CD4-positive, alpha-beta memory T cell (primary cell): ENCODE measurements at places on chromosomes 13 and 19. TPM values are rescaled to one million over a fixed set of nuclear protein-coding genes. Genes with fewer than 3 reads are reported as not detected.

ZNF587B gene
- total RNA-seq: 28.4 TPM

DCAF15 gene
- 96.7 TPM for total RNA-seq

MYO1F gene
- total RNA-seq: 329 TPM

NLRP9 gene
- not detected for total RNA-seq

DNA sequence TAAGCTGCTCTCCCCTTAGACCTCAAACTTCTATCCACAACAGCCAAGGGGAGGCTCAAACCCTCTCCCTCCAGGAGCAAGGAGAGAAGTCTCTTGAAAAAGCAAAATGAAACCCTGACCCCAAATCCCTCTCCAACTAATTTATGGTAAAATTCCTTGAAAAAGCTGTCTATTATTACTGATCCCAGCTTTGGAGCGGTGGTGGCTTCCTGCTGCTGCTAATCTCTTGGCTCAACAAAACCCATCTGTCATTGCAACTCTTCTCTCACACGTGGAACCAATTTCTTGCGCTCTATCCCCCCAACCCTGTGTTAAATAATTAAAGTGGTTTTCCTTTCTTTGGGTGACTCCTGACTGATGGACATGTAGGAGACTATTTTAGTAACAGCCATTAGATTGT is 64.1 kb upstream of the OXGR1 start:
- no peak overlapping the region for H3K4me3 ChIP-seq
- no peaks in the 10 kb centered on the region for H3K36me3 ChIP-seq
- H3K27ac ChIP-seq: no peak overlapping the region
- no peaks in the 10 kb centered on the region for H3K27me3 ChIP-seq
- no peak for DNase-seq

DNA sequence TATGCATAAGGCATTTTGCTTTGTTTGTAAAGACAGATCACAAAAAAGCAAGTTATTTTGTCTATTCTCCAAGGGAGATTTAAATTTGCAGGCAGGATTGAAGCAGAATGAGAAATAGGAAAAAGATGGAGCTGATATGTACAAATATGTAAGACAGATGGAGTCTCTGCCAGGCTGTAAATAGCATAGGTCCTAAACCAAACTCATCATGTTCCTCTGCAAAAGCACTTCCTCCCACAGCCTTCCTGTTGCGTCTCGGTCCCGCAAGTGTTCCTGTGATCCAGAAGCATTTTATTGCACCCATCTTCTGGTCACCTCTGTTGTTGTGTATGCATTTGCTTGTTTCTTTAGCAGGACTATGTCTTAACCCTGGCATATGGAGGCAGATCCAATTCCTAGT is 95.7 kb upstream of the CLDN10 start:
- H3K36me3 ChIP-seq: no peaks in the 10 kb centered on the region
- no peak overlapping the region for H3K27ac ChIP-seq
- H3K4me3 ChIP-seq: no peak overlapping the region
- no peaks in the 10 kb centered on the region for H3K27me3 ChIP-seq

DNA sequence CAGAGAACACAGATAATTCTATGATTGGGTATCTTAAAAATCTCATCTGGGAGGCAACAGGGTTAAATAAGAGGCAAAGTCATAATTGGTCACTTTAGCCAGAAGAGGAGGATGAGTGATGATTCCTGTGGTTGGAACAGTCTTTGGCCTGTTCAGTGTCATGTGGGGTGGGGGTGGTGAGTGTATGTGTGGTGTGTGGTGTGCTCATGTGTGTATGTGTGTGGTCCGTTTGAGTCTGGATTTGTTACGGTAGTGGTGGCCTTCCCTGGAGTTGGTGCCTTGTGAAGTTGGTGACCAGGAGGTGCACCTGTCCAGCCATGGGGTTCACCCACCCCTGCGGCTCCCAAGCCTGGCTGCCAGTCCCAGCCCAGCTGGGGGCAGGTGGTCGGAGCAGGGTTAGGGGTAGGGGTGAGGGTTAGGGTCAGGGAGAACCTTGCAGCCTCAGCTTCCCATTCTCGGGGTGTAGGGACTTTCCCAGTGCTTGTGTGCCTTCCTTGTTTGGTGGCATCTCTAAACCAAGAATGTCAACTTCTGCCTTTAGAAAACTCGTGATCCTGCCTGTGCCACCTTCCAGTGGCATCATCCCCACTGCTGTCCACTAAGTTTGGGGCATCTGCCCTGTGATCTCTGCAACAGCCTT is 97.5 kb downstream of the RAB20 start:
- DNase-seq: no peak
- H3K27ac ChIP-seq: no peak overlapping the region
- H3K4me3 ChIP-seq: no peak overlapping the region
- no peaks in the 10 kb centered on the region for H3K4me1 ChIP-seq
- H3K27me3 ChIP-seq: no peaks in the 10 kb centered on the region
- H3K36me3 ChIP-seq: no peaks in the 10 kb centered on the region

DNA sequence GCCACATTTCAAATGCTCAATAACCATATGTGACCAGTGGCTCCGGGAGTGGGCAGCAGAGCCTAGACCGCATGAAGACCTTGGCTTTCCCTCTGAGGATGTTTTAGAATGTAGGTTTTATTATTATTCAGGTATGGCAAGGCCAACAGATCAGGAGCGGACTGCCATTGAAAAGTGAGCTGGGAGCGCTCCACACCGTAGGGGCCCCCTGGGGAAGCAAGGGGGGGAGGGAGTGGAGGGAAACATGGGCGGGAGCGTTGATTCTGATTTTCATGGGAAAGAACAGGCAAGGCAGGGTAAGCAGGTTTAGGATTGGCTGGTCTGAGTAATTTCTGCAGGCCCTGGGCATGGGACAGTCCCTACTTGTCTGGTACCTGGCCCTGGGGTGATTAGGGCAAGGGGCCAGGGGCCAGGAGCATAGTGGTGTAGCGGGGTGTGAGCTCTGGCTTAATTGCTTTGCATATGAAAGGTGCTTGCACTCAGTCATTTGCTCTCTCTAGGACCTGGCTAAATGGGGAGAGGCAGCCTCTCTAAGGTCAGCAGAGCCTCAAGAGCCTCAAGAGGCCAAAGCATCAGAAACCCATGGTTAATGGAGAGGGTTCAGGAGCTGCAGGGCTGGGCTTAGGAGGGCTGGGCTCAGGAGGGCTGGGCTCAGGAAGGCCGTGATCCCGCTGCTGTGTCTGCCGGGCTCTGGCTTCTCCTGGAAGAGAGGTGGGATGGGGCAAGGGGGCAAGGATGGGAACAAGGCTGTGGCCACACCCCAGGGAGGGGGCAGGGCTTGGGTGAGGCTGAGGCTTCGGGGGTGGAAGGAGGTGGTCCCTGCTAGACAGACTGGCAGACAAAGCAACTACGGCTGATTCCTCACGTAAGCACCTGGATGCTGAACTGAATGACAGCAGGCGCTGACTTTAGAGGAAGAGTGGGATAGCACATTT is 82.0 kb upstream of the WASF3 start:
- H3K27me3 ChIP-seq: no peaks in the 10 kb centered on the region
- H3K4me1 ChIP-seq: peaks cover 5% of the 10 kb centered on the region
- no peak overlapping the region for H3K27ac ChIP-seq
- no peak for DNase-seq
- no peak overlapping the region for H3K4me3 ChIP-seq

DNA sequence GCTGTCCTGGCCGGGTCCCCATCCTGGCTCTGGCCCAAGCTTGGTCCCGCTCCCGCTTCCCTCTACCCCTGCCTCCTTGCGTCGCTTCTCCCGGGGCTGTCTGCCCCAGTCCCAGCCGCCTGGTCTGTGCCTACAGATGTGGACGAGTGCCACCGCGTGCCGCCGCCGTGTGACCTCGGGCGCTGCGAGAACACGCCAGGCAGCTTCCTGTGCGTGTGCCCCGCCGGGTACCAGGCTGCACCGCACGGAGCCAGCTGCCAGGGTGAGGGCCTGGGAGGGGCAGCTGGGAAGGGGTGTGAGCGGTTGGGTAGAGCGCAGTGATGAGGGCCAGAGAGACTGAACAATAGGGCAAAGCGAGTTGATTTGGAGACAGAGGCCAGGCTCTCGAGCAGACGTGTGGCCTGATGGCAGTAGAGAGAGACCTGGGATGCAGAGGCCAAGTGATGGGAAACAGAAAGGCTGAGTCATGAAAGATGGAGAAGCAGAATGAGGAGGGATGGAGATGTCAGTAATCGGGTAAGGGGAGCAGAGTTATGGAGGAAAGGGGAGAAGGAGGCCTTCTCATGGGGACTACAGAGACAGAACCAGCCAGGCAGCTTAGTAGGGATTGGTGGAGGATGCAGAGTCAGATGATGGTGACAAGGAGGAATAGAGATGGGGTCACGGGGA is 9.4 kb downstream of the LTBP4 start:
- peak; percentile 82 for DNase-seq
- no peaks in the 10 kb centered on the region for H3K36me3 ChIP-seq
- peak overlapping the region; percentile 66 for H3K27ac ChIP-seq
- peak overlapping the region; percentile 3 for H3K4me3 ChIP-seq
- peaks cover 84% of the 10 kb centered on the region for H3K4me1 ChIP-seq
- no peaks in the 10 kb centered on the region for H3K27me3 ChIP-seq

- H3K4me3 ChIP-seq: no peak overlapping the region
- H3K4me1 ChIP-seq: no peaks in the 10 kb centered on the region
- H3K27ac ChIP-seq: no peak overlapping the region
These were observed 175.3 kb downstream of the VWA8 start for GRCh38 chr13:41785402-41786172.

DNA sequence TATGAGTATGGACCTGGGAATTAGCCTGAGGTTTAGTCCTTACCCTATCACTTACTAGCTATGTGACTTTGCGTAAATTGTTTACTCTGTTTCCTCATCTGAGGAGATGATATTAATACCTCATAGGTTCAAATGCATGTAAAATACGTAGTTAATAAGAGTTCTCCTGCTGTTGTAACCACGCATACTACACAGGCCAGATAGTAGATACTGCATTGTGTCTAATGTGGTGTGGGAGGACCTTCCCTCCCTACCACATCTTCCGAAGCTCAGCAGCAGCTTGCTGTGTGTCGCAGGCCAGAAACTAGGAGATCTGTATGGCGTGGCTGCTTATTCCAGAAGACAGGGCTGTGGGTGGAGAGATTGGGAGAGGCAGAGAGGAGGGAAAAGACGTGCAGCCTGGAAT is 23.0 kb downstream of the GTF2F2 start:
- no peak overlapping the region for H3K27ac ChIP-seq
- DNase-seq: no peak
- H3K36me3 ChIP-seq: peaks cover 17% of the 10 kb centered on the region
- no peaks in the 10 kb centered on the region for H3K4me1 ChIP-seq
